ENCODE measurements at places on chromosomes 6 and 20.
A peak's percentile ranks its signal among the peaks of the same experiment; 100 is the strongest.

DNA sequence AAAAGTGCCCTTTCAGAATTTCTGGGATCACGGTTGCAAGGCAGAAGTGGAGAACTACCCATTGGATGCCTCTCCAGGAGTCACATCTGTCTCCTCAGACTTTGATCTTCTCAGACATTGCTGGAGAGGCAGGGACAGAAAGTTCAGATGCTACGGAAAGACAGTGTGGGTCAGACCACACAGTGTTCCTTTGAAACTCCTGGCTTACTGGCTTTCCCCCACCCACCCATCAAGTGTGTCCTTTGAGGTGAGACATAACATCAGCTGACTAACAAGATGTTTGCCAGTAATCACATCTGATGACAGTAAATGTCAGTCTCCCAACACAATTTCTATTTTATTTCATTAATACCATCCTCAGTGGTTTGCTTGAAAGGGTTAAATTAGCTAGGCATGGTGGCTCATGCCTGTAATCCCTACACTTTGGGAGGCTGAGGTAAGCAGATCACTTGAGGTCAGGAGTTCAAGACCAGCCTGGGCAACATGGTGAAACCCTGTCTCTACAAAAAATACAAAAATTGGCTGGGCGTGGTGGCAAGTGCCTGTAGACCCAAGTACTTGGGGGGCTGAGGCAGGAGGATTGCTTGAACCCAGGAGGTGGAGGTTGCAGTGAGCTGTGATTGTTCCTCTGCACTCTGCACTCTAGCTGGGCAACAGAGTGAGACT, 67.2 kb upstream of the SNX9 start:
- DNase-seq = peak; percentile 65

DNA sequence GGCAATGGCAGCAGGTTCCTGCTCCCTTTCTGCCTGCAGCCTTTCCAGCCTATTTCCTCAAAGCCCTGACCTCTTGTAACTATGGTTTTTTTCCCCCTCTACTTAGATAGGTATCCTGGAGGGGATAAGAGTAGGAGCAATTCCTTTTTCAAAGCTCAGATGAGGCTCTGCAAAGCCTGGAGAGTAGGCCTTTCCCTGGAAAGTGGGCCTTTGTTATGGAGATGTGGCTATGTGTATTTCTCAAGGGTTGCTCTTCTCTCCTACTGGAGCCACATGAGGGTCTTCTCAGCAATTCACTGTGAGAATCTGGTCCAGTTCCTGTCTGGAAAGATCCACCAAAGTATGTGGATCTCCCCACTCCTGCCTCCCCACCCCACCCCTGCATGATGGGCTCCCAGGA, 96.0 kb downstream of the DTD1 start:
- no peak for DNase-seq

GRCh38 chr6:127570739-127571389, 6.1 kb upstream of the C6orf58 start:
- no peak for DNase-seq

DNA sequence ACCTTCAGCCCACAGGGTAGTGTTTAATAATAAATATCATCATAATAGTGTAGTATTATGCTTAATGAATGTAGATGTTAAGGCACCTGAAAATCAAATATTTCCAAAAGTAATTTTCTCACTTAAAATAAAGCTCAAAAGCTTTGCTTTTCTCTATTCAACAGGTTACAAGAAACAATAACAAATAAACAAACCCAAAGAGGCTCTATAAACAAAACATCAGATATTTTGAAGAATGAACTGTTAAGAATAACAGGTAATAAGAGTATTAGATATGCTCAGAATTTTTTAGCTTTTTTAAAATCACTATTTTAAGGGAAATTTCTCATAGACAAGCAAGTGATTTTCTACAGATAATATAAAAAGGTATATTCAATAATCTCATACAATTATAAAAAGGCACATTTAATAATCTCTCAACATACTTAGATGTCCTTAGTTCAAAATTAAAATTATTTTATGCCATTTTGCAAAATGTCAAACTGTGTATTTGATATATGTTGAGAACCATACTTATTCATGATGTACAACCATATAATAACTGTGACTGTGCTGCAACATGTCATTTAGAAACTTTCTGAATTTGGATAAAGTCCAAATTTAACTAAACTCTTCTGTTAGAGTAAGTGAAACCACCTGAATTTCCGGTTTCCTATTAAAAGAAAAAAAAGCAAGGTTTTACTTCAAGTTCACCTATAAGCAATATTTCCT, 35.8 kb downstream of the PHIP start:
- DNase-seq = no peak

DNA sequence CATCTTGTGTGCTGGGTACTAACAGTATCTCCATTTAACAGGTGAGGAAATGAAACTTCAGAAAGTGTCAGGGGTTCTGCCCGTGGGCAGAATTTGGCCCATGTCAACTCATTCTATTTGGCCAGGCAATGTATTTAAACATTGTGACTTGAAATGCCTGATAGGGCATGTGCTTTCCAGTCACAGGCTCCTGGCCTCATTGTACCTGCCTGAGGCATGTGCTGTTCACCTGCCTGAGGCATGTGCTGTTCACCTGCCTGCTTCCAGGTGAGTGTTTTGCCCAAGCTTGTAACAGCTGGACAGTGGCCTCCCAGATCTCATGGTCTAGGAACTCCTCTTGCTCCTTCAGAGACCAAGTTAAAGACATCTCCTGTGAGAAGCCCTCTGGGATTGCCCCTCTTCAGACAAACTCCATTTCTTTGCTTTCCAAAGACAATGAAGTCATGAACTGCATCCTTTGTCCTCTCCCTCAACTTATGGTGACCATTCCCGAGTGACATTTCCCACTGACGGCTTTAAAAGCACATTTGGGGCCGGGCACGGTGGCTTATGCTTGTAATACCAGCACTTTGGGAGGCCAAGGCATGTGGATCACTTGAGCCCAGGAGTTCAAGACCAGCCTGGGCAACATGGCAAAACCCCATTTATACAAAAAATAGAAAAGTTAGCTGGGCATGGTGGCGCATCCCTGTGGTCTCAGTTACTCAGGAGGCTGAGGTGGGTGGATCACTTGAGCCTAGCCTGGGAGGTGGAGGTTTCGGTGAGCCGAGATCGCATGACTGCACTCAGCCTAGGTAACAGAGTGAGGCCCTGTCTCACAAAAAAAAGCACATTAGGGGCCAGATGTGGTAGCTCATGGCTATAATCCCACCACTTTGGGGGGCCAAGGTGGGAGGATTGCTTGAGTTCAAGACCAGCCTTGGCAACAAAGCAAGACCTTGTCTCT, 48.7 kb downstream of the BCAS4 start:
- no peak for DNase-seq

DNA sequence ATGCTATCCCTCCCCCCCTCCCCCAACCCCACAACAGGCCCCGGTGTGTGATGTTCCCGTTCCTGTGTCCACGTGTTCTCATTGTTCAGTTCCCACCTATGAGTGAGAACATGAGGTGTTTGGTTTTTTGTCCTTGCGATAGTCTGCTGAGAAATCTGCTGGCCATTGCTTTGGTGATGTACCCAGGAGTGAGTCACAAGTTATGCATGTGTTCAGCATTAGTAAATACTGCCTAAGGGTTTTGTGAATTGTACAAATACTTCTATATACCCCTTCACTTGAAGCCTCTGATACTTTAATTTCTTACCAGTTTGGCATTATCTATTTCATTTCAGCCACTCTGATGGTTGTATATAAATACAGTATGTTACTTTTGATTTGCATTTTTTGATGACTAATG, 711.3 kb upstream of the GJE1 start:
- DNase-seq = no peak

- no peak for DNase-seq
Observed at GRCh38 chr6:148803979-148804378, 57.1 kb downstream of the UST start.
